ENCODE measurements at places on chromosomes 6 and 20.

- no peak for DNase-seq
These were observed 121.4 kb downstream of the UNC5CL start for GRCh38 chr6:40917603-40918002.

DNA sequence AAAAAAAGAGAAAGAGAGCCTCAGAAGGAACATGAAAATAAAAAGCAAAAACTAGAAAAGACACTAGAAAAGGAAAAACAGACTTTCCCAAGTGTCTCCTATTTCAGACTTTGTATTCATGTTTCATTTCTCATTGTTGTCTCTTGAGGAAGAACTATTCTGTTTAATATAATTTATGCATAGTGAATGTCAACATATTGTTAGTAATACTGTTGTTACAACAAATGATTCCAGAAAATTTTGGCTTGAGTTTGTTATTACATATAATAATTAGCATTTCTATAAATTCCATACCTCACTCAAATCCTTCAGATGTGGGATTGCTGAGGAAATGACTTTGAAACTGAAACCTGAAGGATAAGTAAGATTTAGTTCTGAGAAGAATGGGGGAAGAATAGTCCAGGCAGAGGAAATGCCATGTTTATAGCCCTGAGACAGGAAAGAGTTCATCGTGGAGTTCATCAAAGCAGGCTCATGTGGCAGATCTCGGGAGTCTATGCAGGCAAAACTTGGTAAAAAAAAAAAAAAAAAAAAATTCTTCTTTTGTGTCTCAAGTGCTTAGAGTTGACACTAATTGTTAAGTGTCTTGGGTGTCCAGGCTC, 53.1 kb upstream of the EIF2S2 start:
- no peak for DNase-seq

DNA sequence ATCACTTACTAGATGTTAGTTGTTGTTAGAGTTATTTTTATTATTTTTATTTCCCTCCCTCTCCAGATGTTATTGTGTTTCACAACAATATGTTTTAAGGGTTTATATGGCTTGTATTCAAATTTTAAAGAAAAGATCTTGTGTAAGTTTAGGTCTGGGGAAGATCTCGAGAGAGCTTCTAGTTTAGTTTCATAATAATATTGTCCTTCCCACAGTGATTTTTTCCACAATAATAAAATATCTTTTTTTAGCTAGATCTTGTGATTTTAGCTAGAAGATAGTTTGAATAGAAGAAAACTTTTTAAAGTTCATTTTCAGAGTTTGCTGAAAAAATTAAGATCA, 55.0 kb downstream of the ADGRG6 start:
- DNase-seq = no peak

DNA sequence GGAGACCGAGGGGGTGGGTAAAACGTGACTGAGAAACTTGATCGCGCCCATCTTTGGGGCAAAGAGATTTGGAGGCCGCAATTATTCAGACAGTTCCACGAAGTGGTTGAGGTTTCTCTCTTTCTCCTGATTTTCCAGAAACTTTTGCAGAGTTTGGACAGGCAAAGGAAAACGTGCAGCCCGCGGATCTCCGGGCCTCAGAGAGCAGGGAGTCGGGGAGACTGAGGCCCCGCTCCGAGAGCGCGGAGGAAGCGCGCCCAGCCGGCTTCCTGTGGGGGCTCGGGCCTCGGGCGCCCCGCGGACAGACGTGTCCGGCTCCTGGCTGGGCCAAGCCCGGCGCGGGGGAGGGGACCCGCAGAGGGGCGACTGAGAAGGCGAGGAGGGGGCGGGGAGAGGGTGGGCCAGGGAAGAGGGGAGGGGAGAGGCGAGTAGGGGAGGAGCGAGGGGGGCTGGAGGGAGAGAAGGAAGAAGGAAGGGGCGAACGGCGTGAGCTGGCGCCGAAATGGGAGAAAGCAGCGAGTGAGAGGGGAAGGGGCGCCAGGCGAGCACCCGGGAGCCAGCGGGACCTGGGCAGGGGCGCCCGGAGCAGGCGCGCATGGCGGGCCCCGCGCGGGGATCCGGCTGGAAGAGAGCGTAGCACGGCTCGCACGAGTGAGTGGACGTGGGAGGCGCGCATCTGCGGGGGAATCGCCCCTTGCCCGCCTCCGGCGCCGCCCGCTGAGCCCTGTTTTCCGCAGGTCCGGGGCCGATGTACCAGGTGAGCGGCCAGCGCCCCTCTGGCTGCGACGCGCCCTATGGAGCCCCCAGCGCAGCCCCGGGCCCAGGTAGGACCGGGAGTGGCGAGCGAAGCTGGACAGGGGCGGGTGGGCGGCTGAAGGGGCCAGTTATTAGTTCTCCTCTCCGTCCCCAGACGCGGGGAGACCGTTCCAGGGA, at the start of gene MDFI:
Gene MDFI (plus strand): TSS at position 467 of the 933 bp plus-strand sequence. CDS start 282 bp downstream, at position 749.
- no peak for DNase-seq

DNA sequence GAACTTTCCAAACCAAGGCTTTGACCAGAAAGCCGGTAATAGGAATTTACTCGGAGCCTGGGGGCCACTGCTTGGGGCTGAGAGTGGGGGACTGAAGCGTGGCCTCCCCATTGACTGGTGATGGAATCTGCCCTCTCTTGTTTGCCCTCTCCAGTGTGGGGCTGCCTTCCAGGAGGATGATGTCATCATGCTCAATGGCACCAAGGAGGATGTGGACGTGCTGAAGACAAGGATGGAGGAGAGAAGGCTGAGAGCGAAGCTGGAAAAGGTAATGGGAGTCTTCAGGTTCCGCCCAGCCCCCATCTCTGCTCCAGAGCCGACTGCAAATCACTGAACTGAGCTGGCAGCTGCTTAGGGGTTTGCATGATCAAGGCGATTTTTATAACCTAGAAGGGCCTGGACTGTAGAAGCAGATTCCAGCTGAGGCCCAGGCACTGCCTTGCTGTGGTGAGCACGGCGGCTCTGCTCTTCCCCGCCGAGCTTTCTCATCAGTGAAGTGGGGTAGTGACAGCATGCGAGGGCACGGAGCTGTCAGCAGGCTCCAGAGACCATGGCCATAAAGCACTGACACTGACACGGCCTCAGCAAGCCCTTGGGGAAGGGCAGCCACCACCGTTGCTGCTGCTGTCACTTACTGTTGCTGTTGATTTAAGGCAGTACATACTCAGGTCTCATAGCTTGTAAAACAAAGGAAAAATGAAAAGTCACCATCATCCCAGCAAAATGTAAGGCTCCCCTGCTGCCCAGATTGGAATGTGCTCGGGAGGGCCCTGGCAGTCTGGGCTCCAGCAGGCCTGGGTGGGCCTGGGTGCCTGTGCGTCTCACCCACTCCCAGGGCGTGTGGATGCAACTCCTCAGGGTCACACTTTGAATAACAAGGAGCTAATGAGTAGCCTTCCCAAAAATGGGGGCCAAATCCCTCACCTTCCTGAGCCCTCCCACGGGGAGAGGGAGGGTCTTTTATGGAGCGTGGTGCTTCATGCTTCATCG, 11.1 kb upstream of the FAM209A start:
- no peak for DNase-seq

DNA sequence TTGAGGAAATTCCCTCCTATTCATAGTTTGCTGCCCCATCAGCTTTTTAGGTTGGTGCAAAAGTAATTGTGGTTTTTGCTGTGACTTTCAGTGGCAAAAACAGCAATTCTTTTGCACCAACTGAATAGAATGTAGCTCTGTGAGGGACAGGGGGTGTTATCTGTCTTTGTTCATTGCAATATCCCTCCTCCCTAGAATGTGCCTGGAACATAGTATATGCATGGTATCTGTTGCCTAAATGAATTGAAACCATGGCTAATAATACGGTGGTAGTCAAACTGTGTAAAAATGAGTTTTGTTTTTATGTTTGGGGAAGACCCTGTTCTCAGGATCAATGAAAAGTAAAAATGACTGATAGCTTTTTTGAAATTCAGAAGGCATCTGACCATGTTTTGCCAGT, 45.1 kb downstream of the SCAND1 start:
- no peak for DNase-seq

- DNase-seq = no peak
These were observed 6.4 kb downstream of the ATXN1 start for GRCh38 chr6:16754876-16755275.

- DNase-seq = no peak
These were observed 10.8 kb upstream of the EYA2 start for GRCh38 chr20:46883892-46884291.

- DNase-seq = no peak
These were observed 87.6 kb downstream of the YTHDF1 start for GRCh38 chr20:63128367-63128766.

GRCh38 chr6:37020381-37020780, 14.9 kb downstream of the FGD2 start:
- no peak for DNase-seq

- no peak for DNase-seq
These were observed 35.6 kb downstream of the B4GALT5 start for GRCh38 chr20:49677777-49678758.

DNA sequence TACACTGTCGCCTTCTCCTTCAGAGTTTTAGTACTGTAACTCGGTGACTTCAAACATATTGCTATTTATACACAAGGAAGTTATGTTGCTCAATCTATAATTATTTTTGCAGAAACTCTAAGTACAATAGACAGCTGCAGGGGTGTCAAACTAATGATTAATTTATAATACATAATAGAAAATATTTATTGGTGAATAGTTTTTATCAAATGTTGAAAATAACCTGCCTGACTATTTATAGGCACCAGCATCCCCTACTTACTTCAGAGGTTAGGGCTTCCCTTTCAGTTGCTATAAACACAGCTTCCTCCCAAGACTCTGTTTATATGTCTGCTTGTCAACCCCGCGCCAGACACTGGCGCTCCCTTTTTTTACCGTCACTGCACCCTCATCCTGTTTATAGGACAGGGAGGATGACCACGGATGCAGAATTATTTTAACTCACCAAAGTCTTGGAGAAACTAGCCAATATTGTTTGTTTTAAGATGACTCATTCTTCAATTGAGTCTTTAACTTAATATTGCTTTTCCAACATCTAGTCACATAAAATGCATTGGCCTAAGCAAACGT, 225.0 kb downstream of the ALDH8A1 start:
- DNase-seq = no peak

GRCh38 chr6:2883673-2884072, 19.4 kb downstream of the SERPINB9 start:
- DNase-seq = no peak

DNA sequence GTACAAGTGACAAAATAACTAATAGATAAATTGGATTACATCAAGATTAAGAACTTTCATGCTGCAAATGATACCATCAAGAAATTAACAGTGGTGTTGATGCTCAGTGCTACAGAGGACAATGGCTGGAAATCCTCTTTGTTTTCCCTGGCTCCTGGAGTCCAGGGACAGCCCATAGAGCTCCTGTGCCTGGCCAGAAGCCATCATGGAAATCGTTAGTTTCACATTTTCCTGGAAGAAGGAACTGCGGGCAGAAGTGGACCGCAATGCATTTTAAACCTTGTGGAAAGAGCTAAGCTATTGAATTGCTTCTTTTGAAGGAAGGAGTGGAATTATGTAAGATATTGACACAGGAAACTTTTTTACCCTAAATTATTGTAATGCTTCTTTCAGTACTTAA, 276.0 kb downstream of the GJA1 start:
- no peak for DNase-seq

DNA sequence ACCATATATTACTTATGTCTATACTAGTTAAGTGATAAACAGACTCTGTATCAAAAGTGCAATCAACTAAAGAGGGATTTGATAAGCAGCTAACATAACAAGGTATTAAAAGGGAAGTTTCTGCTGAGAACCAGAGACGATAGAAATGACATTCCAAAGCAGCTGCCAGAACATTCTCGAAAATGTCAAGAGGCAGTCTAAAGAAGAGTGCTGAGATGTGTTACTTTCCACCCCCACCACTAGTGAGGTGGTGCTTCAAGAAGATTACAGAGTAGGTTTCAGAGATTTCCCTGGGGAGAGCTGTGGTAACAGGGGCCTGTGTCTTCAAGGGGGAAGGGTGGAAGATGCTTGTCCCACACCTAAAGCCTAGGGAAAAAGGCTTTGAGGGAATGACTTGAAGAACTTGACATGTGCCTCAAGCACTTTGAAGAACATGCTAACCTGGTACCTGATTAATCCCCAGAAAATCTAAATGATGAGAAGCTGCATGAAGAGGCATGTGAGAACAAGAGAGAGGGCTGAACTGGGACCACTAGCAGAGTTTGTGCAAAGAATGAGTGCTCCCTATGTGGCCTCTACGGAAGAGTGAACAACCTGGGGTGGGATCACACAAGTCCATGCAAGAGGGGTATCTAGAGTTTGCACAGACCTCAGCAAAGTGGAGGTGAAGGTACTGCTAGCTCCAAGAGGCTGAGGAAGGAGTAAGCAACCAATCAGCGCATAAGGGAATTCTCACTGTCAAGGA, 5.0 kb downstream of the FAM184A start:
- no peak for DNase-seq

GRCh38 chr6:156780102-156780641, 3.0 kb downstream of the ARID1B start:
- peak; percentile 81 for DNase-seq

GRCh38 chr6:109672175-109672574, 18.8 kb downstream of the AK9 start:
- no peak for DNase-seq

DNA sequence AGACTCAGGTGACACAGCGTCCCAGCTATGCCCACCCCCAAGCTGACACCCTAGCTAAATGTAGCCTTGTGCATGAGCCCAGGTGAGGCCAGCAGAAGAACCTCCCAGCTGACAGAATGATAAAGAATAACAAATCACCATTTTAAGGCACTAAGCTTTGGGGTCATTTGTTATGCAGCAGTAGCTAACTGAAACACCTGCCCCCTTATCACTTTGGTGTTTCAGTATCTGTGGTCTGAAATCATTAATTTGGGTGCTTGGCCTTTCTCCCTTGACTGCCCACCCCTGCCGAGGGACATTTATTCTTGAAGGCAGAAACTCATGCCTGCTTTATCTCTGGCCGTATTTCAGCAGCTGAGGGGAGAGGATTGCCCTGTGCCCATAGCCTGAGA, 30.0 kb downstream of the DACT2 start:
- no peak for DNase-seq

DNA sequence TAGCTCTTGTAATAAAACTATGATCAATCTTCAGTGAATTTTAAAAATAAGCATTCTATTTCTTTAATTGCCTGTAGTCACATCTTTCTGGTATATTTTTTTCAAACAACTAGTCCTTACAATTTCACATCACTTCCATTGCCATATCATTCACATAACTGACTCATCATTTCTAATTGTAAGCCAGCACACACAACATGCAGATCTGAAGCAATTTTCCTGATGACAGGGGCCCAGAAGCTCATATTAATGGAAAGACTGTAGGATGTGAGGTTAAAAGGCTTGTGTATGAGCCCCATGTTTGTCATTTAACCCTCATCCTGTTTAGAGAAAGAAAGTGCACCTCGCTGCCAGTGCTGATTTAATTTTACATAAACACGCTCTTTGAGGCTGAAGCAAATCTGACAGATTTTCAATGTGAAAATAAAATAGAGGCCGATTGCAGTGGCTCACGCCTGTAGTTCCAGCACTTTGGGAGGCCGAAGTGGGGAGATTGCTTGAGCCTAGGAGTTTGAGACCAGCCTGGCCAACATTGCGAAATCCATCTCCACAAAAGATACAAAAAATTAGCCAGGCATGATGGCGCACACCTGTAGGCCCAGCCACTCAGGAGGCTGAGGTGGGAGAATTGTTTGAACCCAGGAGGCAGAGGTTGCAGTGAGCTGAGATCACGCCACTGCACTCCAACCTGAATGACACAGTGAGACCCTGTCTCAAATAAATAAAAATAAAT, 40.1 kb upstream of the LTV1 start:
- no peak for DNase-seq

Measured in cerebellar nuclear complex (tissue), 1 donor.